ENCODE measurements at places on chromosomes 13 and 19.
A peak's percentile ranks its signal among the peaks of the same experiment; 100 is the strongest.

- DNase-seq, result no peak
Measured at GRCh38 chr19:46371371-46371901, 24.5 kb downstream of the PPP5C start.

GRCh38 chr19:51546650-51547396 lies 15.4 kb upstream of the SIGLEC6 start:
- no peak for DNase-seq

DNA sequence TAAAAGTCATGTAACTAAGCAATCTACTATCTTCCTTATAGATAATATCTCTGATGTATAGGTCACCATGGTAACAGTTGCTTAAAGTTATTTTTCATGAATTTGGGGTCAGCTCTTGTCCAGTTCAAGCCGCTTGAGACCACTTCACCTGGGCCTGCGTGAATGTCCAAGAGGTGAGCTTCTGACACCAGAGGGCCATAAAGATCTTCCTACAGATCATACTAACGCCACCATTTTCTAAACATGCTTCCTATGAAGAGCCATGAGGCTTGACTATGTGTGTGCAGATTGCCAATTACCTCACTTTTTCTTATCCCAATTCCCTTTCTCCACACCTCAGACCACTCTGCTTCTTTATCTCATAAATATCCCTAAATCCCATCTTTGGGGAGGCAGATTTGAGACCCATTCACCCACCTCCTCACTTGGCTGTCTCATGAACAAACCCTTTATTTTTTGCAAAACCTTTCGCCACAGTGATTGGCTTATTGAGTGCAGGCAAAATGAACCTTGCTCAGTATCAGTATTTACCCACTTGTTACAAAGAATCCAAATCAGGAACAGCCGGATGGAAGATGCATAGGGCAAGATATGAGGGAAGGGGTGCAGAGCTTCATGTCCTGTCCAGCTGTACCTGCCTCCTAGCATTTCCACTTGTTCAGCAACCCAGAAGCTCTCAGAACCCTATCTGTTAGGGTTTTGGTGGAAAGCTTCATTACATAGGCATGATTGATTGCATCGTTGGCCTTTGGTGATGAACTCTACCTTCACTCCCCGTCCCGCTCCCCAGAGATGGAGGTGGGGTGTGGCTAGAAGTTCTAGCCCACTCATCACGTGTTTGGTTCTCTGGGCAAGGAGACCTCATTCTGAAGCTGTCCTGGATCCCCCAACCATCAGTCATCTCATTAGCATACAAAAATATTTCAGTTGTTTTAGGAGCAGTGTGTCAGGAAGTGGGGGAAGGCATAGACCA lies 34.2 kb downstream of the FAM187B start:
- no peak for DNase-seq

- DNase-seq, result no peak
Measured at GRCh38 chr13:24036115-24036514, 124.4 kb upstream of the SPATA13 start.

DNA sequence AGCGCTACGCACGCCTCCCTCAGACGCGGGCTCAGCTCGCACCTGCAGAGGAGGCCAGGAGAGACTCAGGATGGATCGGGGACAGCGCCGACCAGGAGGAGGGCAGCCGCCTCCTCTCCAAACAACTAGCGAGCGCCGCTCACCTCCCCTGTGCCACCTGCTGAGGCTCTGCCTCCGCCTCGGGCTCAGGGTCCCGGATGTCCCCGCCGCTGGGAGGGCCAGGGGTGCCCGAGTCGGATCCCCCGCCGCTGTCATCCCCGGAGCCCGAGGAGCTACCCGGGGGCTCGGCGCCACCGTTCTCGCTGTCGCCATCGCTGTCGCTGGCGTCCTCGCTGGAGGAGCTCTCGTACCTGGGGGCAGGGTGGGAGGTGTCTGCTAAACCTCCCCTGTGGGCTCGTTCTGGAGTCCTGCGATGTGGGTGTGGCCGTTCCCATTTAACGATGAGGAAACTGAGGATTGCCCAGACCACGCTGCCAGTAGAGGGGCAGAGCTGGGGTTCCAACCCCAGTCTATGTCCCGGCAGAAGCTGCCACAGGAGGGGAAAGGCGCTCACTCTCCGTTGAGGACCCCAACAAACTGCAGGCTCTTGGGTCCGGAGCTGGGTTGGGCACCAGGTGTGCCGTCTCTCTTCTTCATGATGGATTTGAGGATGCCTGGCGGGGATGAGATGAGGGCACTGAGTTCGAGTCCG lies 9.2 kb downstream of the KANK3 start:
- peak; percentile 57 for DNase-seq

- no peak for DNase-seq
Measured at GRCh38 chr13:105063676-105064075, 1471.8 kb downstream of the EFNB2 start.

GRCh38 chr19:57934820-57935665 lies at the start of gene ZNF418:
ZNF418 (minus strand) TSS chr19:57935402; CDS start chr19:57933822, 1,580 bp downstream.
- DNase-seq, result peak; percentile 77

GRCh38 chr19:9171393-9171991 lies 7.3 kb upstream of the OR7D2 start:
- no peak for DNase-seq

GRCh38 chr13:40585911-40586471 lies 80.5 kb downstream of the FOXO1 start:
- no peak for DNase-seq

- peak; percentile 45 for DNase-seq
Measured at GRCh38 chr19:4067396-4068046, 822 bp upstream of the ZBTB7A start.

GRCh38 chr13:66977161-66977560 lies 253.0 kb downstream of the PCDH9 start:
- no peak for DNase-seq
